ENCODE measurements at places on chromosomes 2 and 18. TPM values are rescaled to one million over a fixed set of nuclear protein-coding genes. Genes with fewer than 3 reads are reported as not detected.

The MPP4 gene
- total RNA-seq = 0.44 TPM

The FIGN gene
- 1.3 TPM for total RNA-seq

The PFN4 gene
- total RNA-seq = 0.29 TPM

The PID1 gene
- 35.0 TPM for total RNA-seq

The TNS1 gene
- 164 TPM for total RNA-seq

The CRYGD gene
- not detected for total RNA-seq

The C2orf78 gene
- total RNA-seq = not detected

The IL1RN gene
- not detected for total RNA-seq

Data from placental pericyte (primary cell).